ENCODE measurements at places on chromosomes 1 and 21. TPM values are rescaled to one million over a fixed set of nuclear protein-coding genes. Genes with fewer than 3 reads are reported as not detected.

Gene NEXN
- 420 TPM for total RNA-seq

Gene ICOSLG
- total RNA-seq, result 1.2 TPM

Gene TIE1
- 43.0 TPM for total RNA-seq

Gene ZNF695
- not detected for total RNA-seq

Gene OR2T11
- not detected for total RNA-seq

Gene AADACL3
- total RNA-seq, result not detected

Gene EFCAB14
- 72.9 TPM for total RNA-seq

Gene LCE1D
- total RNA-seq, result not detected

Gene KRTAP19-3
- total RNA-seq, result not detected

DNA sequence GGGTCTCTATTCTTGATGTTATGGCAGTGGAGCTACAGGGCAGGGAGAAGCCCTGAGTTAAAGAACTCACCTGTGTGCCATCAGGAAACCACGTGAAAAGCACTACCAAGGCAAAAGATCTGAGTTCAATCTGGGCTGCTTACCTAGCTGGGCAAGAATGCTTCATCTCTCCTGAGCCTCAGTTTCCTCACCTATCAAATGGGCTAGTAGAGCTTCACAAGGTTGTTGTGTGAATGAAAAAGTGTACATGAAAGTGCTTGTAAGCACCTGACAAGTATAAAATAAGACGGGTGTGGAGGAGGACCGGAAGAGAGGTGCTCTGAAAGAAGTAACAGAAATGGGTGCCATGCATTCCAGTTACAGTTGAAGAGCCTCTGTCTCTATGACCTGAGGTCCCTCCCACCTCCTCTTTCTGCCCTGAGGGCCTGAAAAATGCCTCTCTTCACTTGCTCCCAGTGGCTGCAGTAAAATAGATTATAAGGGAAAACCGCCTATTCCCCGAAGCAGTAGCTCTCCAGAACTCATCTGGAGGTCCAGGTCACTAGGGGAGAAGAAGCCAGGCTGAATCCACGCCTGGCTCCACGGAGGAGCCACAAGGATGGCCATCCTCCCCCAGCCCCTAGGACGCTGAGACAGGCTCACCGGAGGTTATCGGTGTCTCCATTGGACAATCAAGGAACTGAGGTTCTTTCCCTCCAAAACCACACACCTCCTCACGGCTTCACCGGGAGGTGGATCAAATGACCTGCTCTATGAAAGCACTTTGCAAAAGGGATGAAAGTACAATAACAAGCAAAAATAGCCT lies 1.4 kb downstream of the GPR161 start:
- no peaks in the 10 kb centered on the region for H3K36me3 ChIP-seq
- peak overlapping the region; percentile 82 for H3K4me3 ChIP-seq
- no peak overlapping the region for H3K27ac ChIP-seq
- H3K4me1 ChIP-seq, result peaks cover 16% of the 10 kb centered on the region
- no peak for DNase-seq

DNA sequence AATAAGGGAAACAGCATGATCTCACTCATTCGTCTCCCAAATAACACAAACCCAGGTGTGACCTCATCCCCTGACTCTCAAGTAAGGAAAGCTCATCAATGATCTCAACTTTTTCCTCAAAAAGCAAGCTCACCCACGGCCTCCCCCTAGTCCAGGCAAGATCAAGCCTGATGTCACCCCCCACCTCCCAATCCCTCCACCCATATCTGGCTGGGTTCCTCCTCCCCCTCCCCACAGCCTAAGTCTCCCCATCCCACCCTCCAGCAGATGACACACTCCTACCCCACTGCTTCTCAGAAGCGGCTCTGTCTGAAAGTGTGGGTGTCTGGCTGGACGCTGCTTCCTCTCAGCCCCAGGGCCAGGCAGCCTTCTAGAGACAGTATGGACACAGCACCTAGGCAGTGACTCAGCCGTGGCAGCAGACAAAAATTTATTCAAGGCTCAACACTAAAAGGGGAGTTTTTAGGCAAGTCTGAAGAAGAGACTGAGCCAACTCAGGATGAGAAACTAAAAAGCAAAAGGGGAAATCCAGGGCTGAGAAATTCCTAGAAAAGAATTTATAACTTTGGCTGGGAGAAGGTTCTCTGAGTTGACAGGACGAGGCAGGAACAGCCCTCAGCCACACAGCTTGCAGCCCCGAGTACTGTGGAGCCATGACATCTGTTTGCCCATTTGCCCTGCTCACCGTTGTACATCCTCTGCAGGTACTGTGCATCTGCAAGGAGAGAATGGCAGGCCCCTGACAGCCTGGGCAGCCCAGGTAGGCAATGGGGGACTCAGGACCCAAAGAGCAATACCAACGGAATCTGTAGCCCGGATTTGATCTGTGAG lies 81.6 kb upstream of the LRRC8D start:
- peaks cover 5% of the 10 kb centered on the region for H3K4me1 ChIP-seq
- no peaks in the 10 kb centered on the region for H3K27me3 ChIP-seq
- H3K27ac ChIP-seq, result no peak overlapping the region
- H3K36me3 ChIP-seq, result no peaks in the 10 kb centered on the region
- no peak for DNase-seq

DNA sequence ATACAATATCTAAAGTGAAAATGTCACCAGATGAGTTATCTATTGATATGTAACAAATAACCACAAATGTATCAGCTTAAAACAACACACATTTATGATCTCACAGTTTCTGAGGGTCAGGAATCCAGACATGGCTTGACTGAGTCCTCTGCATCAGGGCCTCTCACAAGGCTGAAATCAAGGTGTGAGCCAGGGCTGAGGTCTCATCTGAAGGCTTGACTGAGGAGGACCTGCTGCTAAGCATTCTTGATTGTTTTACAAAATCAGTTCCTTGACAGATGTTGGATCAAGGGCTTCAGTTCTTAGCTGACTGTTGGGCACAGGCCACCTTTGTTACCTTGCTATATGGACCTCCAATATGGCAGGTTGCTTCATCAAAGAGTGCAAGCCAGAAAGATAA lies 483.7 kb downstream of the CAMTA1 start:
- H3K27ac ChIP-seq, result no peak overlapping the region
- no peak for DNase-seq
- H3K36me3 ChIP-seq, result no peaks in the 10 kb centered on the region
- H3K27me3 ChIP-seq, result no peaks in the 10 kb centered on the region

GRCh38 chr1:39322431-39322830 lies 117.9 kb downstream of the MACF1 start:
- H3K4me3 ChIP-seq, result no peak overlapping the region
- DNase-seq, result no peak
- no peaks in the 10 kb centered on the region for H3K4me1 ChIP-seq
- H3K36me3 ChIP-seq, result peaks cover 100% of the 10 kb centered on the region
- H3K27ac ChIP-seq, result no peak overlapping the region

DNA sequence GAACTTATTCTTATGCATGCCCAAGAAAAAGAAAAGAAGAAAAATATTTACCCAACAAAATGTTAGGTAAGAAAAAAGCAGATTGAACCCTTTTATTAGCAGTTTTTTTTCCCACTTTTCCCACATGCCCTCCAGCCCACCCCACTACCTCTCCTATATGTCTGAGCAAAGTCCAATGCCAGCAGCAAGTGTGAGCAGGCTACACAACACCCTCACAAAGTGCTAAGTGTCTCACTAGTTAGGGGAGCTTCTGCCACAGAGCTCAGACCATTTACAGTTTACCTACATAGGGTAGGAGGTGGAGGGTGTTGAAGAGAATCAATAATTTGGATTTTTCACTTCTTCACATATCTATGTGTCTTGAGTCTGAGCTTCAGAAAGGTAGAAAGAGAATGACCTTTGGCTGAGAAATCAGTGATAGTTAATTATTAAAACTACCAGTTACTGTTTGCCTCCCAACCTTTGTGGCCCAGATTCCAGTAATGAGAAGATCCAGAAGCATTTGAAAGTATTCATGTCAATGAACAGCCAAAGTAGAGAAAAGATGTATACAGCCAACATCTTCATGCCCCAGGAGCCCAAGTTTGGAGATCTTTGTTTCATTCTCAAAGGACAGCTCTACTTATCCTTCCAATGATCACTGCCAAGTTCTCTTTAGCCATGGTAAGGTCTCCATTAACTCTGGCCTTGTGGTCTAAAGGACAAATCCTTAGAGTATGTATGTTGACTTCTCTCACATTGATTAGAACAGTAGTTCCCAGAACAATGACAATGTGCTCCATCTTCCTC lies 26.2 kb downstream of the OR10J5 start:
- no peak overlapping the region for H3K27ac ChIP-seq
- no peaks in the 10 kb centered on the region for H3K36me3 ChIP-seq
- H3K27me3 ChIP-seq, result no peaks in the 10 kb centered on the region
- H3K4me3 ChIP-seq, result no peak overlapping the region
- H3K4me1 ChIP-seq, result no peaks in the 10 kb centered on the region
- DNase-seq, result no peak

GRCh38 chr1:205826995-205827394 lies 14.0 kb upstream of the SLC41A1 start:
- no peaks in the 10 kb centered on the region for H3K4me1 ChIP-seq
- H3K36me3 ChIP-seq, result no peaks in the 10 kb centered on the region
- H3K27me3 ChIP-seq, result no peaks in the 10 kb centered on the region

GRCh38 chr1:38076455-38076854 lies 29.9 kb upstream of the POU3F1 start:
- no peaks in the 10 kb centered on the region for H3K4me1 ChIP-seq
- peaks cover 3% of the 10 kb centered on the region for H3K27me3 ChIP-seq
- H3K4me3 ChIP-seq, result no peak overlapping the region
- no peak overlapping the region for H3K27ac ChIP-seq
- no peaks in the 10 kb centered on the region for H3K36me3 ChIP-seq
- DNase-seq, result no peak

DNA sequence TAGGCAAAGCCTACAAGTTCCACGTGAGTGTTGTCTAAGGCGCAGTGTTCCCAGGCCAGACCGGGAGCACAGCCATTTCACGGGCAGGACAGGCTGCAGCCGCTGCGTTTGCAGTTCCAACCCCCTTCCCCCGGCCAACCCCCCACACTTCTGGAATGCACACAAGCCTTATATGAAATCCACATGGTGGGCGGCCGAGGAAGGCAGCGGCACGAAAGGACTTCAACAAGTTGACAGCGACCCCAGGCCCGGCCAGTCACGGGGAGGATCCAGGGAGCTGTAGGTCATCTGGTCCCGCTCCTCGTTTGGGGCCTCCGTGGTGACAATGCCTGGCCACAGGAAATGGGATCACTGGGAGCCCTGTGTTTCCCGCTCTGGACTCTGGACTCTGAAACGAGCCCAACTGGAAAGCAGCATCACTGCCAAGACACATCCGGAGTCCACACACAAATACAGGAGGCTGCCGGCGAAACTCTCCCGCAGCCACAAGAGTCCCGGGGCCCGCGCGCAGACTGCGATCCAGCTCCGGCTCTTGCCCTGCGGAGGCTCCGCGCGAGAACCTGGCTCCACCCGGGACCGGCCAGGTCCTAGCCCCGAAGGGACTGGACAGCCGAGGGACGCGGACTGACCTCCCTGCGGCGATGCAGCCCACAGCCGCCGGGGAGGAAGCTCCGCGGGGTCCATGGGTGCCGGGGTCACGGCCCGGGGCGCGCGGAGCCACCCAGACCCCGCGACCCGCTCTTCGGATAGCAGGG lies 794 bp downstream of the NID1 start:
- DNase-seq, result peak; percentile 70
- H3K27ac ChIP-seq, result peak overlapping the region; percentile 98
- peaks cover 25% of the 10 kb centered on the region for H3K36me3 ChIP-seq
- peak overlapping the region; percentile 71 for H3K4me3 ChIP-seq
- peaks cover 69% of the 10 kb centered on the region for H3K4me1 ChIP-seq

GRCh38 chr1:111399792-111400610 lies 27.5 kb downstream of the OVGP1 start:
- H3K27ac ChIP-seq, result no peak overlapping the region
- H3K27me3 ChIP-seq, result no peaks in the 10 kb centered on the region
- DNase-seq, result no peak
- no peak overlapping the region for H3K4me3 ChIP-seq
- no peaks in the 10 kb centered on the region for H3K36me3 ChIP-seq

GRCh38 chr1:152884966-152885624 lies 7.0 kb downstream of the SMCP start:
- H3K27ac ChIP-seq, result no peak overlapping the region
- no peaks in the 10 kb centered on the region for H3K4me1 ChIP-seq
- no peak for DNase-seq
- H3K27me3 ChIP-seq, result no peaks in the 10 kb centered on the region

DNA sequence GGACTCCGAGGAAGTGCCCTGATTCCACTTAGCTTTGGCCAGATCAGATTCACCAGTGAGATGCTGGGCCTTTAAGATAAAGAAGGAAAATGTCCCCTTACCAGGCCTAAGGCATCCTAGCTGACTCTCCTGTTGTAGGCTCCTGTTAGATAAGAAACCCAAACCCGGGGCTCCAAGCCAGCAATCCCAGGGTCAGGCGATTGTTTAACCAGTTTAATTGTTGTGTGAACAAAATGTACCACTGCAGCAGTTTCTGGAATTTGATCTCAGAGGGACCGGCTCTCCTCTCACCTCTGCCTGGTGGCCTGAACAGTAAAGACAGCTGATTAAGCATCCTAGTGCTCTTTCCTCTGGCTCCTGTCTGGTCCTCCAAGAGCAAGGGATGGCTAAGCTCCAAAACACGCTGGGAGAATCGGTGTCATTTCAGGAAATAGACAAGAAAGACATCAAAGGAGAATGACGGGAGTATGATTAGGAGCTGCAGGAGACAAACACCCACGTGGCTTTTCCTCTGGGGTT lies 9.3 kb upstream of the KLHDC8A start:
- no peak for DNase-seq
- H3K36me3 ChIP-seq, result no peaks in the 10 kb centered on the region
- no peak overlapping the region for H3K4me3 ChIP-seq

GRCh38 chr1:76023669-76024435 lies 50.7 kb upstream of the ST6GALNAC3 start:
- H3K4me1 ChIP-seq, result no peaks in the 10 kb centered on the region
- no peak for DNase-seq
- no peaks in the 10 kb centered on the region for H3K36me3 ChIP-seq
- no peaks in the 10 kb centered on the region for H3K27me3 ChIP-seq
- H3K4me3 ChIP-seq, result no peak overlapping the region

- H3K36me3 ChIP-seq, result no peaks in the 10 kb centered on the region
- no peak overlapping the region for H3K4me3 ChIP-seq
- H3K27ac ChIP-seq, result no peak overlapping the region
- no peak for DNase-seq
- no peaks in the 10 kb centered on the region for H3K4me1 ChIP-seq
- H3K27me3 ChIP-seq, result no peaks in the 10 kb centered on the region
Measured at GRCh38 chr1:159261311-159261710, 40.8 kb upstream of the FCER1A start.

DNA sequence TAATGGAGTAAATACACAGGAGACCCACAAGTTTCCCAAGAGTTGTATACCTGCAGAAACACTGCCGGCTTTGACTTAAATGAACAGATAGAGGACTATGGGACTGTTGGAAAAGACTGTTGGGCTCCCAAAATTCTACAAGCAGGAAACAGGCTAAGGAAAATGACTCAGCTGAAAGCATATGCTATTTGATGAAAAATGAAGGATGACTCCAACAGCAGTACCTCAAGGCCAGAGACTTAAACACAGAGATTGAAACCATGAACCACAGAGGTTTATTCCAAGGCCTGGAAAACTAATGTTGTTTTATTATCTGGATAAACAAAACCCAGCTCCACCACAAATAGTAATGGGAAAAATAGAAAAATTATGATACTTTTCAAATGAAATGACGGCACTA lies 187.7 kb downstream of the TNFSF18 start:
- DNase-seq, result no peak
- H3K4me1 ChIP-seq, result no peaks in the 10 kb centered on the region
- H3K27ac ChIP-seq, result no peak overlapping the region

- H3K4me1 ChIP-seq, result no peaks in the 10 kb centered on the region
- H3K36me3 ChIP-seq, result no peaks in the 10 kb centered on the region
- no peak overlapping the region for H3K4me3 ChIP-seq
Measured at GRCh38 chr1:67214420-67215174, 48.3 kb downstream of the IL23R start.

Measured in heart left ventricle (tissue), 16 donors.